ENCODE measurements at places on chromosomes 2 and 18.

DNA sequence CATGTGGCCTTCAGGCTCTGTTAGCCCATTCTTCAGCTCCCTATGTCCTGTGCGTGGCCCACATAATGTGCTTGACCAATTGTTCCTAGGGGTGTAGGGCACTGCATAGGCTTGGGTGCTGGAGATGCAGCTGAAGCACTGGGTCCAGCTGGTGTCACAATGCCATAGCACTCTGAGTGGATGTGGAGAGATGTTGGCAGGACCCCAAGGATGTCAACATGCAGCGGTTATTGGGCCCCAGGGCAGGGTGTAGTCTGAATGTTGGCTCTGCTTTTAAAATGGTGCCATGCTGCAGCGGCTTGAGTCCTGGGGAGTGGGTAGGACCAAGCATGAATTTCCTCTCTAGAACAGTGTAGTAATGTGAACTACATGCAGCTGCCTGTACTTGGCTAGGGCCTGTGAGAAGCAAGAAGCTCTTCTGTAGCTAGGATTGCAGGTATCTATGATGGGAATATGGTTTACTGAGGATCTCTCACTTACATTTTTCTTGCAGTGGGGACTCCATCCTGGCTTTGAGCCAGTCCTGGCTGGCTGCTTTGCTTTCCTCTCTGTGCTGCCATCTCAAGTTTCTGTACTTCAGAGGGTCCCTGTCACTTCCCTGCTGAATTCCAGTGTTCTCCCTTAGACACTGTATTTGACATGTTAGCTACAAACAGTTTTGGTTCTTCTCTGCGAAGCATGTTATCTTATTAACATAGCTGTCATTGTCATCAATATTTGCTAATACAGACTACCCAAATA, 148.4 kb downstream of the CSRNP3 start:
- no peak for DNase-seq

GRCh38 chr2:190755772-190756415, 107.0 kb downstream of the NAB1 start:
- no peak for DNase-seq

DNA sequence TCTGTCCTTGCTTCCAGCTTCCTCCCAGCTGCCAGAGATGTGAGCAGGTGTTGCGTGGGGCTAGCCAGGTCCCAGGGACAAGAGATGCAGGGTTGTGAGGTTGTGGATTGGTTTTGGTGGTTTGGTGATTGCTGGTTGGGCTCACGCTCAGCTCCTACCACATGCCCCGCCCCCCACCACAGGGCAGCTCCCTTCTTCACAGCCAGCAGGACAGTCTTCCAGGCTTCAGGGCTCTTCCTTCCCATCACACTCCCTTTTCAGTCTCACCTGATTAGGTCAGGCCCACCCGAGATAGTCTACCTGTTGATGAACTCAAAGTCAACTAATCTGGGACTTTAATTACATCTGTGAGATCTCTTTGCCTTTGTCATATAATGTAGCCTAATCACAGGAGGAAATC, 52.0 kb upstream of the GLI2 start:
- DNase-seq, result no peak

DNA sequence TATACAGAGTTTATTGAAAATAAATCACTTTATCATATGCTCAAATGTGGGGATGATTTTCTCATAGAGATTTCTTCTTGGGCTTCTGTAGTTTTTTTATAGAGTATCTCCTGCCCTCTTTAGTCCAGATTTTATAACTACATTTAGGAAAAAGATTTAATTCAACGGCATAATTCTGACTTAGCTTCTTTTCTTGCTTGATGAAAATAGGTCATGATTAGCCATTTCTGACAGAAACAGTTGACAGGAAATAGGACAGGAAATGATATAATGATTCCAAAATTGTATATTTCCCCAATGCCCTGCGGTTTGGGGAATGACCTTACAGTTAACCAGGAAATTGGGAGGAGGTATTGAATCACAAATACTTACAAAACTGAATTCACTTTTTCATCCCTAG, 1531.9 kb upstream of the ACVR2A start:
- DNase-seq, result no peak

DNA sequence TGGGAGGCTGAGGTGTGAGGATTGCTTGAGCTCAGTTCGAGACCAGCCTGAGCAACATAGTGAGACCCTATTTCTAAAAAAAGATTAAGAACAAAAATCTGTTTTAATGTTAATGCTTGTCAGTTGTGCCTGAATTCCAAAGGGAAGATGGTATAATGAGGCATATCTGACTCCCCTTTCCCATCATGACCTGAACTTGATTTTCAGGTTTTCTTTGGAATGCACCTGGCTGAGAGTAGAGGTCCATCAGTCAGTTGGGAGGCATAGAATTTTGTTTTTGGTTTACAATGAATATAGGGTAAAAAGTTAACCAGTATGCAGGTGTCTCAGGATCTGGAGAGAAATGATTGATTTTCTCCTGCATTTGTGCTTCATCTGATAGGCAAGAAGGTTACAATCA, 20.4 kb downstream of the RPIA start:
- no peak for DNase-seq

GRCh38 chr2:122433123-122433754, 677.8 kb downstream of the TSN start:
- DNase-seq, result no peak

- DNase-seq, result no peak
Measured at GRCh38 chr2:75309596-75310463, 110.5 kb upstream of the TACR1 start.

DNA sequence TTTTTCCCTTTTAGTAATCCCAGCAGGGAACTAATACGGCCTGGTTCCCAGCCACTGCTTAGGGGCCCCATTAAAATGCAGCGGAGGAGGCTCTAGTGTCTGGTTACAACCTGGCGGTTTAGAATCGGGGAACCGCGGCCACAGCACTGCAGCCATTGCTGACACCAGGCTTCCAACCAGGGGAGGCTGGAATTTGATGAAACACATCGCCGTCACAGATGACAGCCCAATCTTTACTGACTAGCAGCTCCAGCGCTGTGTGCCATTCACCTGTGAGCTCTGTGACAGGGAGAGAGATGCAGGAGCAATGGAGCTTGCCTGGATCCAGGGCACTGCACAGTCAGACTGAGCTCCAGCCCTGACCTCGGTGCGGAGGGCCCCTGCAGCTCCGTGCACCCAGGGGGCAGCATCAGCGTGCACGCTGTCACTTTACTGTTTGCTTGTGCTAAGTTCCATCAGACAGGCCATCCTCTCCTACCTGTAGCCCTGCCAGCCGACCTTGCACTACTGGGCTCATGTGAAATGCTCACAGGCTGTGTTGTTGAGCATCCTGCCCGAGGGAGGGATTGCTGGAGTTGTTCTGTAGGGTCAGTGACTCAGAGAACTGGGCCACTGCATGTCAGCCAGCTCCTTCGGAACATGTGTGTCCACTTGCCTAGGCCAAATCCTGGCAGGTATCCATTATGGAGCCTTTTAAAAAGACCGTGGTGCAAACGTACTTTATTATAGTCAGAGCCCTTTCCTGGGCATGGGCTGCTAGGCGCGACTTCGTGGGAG, 203.5 kb downstream of the SEPTIN10 start:
- no peak for DNase-seq

DNA sequence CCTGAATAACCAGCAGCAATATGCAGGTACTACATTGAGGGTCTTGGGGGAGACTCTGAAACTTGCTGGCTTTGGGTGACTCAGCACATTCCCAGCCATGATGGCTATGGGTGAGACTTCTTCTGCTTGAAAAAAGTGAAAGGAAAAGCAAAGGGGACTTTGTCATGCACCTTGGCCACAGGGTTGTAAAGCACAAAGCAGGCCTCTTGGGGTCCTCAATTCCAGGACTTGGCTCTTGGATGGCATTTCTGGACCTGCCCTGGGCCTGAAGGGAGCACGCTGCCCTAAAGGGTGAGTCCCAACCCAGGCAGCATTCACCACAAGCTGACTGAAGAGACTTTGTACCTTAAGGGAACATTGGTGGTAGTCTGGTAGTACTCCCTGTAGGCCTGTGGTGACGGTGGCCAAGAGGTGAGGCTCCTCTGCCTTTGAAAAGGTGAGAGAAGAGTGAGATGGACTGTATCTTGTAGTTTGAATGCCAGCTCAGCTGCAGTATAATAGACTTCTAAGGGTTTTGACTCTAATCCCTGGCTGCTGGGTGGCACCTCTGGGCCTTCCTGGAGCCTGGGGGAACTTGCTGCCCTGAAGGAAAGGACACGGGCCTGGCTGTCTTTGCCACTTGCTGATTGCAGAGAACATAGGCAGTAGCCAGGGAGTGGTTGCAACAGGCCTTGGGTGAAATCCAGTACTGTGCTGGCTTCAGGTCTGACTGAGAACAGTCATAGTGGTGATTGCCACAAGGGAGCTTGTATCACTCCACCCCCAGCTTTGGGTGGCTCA, 36.5 kb upstream of the CYTIP start:
- DNase-seq, result no peak

DNA sequence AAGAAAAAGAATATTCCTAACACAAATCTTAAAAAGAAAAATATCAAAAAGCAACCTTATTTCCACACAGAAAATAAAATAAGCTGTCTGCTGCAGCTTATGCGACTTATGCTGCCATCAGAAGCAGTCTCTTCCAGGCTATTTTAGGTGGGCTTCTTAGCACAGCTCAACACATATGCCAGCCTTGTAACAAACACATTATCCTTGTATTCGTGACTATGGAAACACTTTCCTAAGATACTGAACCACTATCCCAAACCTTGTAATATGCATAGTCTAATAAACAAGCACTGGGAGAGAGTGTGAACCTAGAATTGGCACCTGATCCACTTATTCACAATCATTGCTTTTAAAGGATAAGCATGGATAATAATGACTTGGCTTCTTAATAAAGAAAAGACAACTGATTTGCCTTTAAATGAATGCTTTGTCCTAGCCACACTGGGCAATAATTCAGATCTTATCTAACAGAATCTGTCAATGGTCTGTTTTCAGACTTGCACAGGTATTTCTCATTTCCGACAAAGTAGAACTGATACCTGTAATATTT, 40.0 kb upstream of the RNU4ATAC start:
- DNase-seq, result no peak

GRCh38 chr2:151679994-151680393, 54.3 kb downstream of the NEB start:
- no peak for DNase-seq

GRCh38 chr2:82027921-82028615, 1723.5 kb upstream of the LRRTM1 start:
- no peak for DNase-seq

DNA sequence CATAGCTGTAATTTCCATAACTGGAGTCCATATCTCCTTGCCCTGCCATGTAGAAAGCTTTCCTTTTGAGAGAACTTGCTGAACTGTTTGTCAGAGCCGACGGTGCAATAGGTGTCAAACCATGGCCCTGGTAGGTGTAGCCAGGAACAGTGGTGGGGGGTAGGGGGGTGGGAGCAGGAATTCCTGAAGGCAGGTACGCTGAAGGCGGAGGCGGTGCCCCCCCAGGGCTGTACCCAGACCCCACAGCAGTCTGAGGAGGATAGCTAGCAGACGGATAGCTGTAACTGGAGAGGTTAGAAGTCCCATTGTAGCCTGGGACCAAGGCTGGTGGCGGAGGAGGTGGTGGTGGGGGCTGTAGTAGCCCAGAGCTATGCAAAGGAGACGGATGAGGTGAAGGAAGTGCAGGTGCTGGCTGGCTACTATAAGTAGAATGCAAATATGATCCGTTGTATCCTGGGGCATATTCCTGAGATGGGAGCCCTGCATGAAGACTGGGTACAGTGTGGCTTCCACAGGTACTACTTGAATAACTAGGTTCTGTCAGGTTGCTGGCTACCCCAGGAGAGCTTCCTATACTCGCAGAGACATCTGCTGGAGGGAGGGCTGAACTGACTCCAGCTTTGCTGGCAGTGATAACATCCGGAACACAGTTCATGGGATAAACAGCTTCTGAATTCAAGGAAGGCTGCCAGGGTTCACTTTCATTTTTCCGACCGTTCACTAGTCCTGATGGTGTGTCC, 124.8 kb downstream of the FIGN start:
- DNase-seq, result no peak

- no peak for DNase-seq
Measured at GRCh38 chr2:118049140-118049815, 35.4 kb upstream of the CCDC93 start.

- DNase-seq, result no peak
Measured at GRCh38 chr2:12313445-12314126, 403.1 kb upstream of the TRIB2 start.

DNA sequence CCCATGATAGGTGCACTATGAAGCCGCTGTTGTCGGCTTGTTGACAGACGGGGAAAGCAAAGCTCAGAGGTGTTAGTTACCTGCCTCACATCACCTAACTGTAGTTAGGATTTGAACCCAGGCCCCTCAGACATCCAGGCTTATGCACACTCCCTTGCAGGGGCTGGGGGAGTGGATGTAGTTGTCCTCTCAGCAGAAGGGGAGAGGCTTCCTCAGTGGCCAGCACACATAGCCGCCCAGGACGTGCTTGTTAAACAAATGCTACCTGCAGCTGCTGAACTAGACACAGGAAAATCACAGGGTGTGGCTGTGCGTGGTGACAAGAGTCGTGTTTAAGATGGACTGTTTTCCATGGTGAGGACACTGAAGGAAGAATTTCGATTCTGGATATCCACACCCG, 39.2 kb downstream of the GREB1 start:
- DNase-seq, result no peak

DNA sequence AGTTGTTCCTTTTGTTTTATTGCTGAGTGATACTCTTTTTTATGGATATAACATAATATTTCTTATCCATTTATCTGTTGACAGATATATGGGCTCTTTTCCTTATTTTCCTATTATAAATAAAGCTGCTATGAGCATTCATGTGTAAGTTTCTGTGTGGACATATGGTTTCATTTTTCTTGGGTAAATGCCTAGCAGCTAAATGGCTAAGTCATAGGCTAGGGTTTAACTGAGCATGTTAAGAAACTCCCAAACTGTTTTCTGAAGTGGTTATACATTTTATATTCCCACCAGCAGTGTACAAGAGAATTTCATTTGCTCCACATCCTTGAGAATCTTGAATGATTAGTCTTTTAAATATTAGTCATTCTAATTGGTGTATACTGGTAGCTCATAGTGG, 786.6 kb upstream of the CDH2 start:
- no peak for DNase-seq

GRCh38 chr2:20668451-20668850, 1.5 kb downstream of the GDF7 start:
- DNase-seq, result no peak

- DNase-seq, result no peak
Measured at GRCh38 chr2:1945819-1946218, 201.5 kb upstream of the PXDN start.

DNA sequence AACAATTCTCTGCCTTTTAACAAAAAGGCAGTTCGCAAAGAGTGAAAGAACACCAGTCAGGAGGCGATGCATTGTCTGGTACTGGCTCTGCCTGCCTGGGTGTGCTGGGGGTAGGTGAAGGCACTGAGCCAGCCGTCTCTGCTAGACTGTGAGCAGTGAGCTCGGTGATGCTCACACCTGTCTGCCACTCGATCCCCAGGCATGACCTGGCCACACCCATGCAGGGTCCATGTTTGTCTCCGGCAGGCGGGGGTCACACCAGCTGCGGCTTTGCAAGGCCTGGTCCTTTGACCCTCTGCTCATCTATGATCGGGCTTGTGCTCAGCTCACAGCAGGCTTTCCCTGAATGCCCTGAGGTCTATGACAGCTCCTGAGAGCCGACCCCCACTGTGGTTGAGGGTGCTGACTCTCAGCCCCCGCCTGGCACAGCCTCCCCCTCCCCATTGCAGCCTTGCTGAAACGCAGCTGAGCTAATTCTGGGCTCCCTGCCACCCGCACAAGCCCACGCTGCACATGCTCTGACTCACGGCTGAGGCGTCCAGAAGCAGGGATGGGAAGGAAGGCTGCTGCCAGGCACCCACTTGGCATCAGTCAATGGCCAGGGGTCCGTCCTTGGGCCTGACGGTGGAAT, 23.7 kb downstream of the CRACDL start:
- no peak for DNase-seq
